ENCODE measurements at places on chromosomes 1 and 21.

DNA sequence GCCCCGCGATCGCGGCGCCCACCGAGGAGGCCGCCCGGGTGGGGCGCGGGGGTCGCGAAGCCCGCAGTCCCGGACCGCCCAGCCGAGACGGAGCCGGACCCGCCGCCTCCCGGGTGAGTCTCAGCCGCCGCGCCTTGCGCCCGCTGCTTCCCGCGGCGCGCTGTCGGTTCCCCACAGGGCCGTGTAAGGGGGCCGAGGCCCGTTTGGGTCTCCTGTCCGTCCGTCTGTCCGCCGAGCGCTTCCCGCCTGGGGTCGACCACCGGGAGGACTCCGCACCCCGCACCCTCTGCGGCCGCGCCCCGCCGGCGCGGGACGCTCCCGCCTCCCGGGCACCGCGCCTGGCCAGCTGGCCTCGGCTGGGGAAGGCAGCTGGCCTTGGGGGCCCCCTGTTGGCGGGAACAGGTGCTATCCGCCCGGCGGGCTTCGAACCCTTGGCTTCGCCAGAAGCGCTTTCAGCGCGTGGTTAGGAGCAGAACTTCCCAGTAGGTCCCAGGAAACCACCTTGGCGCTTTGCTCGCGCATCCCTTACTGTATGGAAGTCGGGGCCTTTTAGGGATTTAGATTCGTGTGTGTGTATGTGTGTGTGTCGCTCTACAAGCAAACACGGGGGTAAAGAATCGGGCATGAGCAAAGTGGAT lies 414 bp downstream of the TMEM51 start:
- peak; percentile 43 for DNase-seq

DNA sequence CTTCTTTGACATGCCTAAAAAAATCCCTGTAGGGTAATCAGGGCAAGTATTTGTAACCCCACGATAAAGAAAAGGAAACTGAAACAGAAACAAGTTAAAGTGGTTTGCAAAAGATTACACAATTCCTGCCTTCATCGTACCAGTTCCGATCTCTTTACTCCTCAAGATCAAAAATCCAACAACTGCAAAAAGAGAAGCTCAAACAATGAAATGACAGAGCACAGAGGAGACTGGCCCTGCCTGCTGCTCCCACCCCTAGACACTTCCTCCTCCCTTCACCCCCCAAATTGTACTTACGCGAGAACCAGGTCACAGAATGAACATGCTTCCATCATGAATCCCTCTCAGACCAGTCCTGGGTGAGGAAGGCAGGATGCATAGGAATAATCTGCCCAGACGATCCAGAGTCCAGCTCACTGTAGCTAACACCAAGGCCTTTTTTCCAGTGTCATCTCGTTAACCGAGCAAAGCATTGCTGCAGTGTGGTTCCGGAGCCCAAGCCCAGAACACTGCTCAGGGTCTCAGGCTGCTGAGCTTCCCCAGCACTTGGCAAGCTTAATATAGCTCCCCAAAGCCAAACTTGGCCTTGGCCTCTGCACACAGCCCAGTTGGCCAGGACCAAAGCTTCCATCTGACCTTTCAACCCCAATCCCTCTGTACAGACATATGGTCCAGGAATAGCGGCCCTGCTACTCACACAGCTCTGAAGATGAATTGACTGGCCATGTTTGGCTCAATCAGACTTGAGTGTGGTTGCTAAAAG lies 20.3 kb downstream of the RXRG start:
- DNase-seq, result no peak

DNA sequence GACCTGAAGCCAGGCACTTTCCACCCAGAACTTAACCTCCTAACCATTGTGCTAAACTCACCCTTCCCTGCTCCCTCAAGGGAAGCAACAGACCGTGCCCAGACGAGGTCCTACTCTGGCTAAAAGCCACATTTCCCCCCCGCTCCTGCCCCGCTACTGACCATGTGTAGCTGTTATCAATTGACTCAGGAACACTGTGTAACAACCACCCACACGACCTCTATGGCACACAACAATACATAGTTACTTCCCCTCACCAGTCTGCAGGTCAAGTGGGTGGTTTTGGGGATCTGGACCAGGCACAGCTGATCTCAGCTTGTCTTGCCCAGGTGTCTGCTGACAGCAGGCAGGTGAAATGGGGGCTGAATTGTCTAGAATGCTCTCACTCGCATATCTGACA lies 40.1 kb downstream of the CAMK2N1 start:
- DNase-seq, result no peak

DNA sequence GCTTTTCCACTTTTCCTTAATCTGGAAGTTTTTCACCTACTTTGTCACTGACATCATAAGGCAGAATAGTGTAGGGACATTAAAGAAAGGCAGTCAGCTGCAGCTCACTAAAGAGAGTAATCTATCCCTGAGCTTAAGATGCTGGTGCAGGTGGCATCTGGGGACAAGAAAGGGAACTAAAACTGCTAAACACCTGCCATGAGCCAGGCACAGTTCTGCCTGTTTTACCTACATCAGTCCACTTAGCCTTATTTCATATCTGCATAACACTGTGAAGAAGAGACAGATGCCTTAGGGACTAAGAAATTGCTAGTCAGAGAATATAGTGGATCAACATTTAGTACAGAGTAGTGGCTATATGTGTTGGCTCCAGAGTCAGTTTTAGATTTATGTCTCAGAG lies 88.1 kb downstream of the GPATCH2 start:
- DNase-seq, result no peak

GRCh38 chr1:169027607-169028320 lies 78.7 kb upstream of the ATP1B1 start:
- DNase-seq, result no peak

DNA sequence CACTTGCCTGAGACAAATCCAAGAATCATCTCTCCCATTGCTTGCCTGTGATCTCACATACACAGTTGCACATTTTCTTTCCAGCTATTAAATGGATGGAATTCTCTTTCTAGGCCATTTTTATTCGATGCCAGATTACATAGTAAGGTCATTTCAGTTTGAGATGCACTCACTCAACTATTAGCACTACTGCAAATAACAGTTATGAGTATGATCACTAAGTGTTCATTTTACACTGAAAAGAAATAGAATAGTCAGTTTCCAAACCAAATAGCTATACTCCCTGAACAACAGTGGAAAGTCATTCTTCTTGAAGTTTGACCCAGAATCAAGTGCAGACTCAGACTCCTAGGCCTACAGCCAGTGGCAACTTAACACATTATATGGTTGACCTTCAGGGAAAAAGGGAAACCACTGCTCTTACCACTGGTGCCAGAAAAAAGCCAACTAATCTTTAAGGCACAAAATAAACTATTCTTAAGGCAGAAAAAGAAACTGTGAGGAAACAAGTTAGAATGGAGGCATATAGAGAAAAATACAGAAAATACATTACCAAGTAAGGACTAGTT lies 31.5 kb downstream of the WNT2B start:
- no peak for DNase-seq

DNA sequence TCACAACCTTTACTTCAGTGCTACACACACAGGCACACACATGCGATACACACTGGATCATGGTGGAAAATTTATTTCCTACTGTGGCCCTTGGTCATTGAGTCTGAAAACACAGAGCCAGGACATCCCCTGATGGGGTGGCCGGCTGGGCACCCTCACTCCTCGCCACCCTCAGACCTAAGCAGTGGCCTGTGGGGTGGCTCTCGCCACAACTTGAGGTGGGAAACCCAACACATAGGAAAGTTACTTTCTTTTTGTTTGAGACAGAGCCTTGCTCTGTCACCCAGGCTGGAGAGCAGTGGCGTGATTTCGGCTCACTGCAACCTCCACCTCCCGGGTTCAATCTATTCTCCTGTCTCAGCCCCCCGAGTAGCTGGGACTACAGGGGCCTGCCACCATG lies 19.4 kb downstream of the CRYAA start:
- DNase-seq, result no peak

DNA sequence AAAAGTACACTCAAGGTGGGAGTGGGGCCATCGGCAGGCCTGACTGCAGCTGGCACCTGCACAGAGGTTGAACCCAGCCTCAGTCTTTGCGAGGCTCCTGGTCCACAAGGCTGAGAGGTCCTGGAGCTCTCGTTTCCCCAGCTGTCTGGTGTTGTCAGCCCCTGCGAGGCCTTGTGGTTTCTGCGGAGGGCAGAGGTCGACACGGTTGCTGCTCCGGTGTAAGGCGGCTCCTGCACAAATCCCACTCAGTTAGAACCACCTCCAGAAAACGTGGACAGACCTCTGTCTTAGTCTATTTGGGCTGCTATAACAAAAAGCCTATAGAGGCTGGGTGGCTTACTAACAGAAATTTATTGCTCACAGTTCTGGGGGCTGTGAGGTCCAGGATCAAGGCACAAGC lies 5.8 kb downstream of the KIAA1614 start:
- no peak for DNase-seq

DNA sequence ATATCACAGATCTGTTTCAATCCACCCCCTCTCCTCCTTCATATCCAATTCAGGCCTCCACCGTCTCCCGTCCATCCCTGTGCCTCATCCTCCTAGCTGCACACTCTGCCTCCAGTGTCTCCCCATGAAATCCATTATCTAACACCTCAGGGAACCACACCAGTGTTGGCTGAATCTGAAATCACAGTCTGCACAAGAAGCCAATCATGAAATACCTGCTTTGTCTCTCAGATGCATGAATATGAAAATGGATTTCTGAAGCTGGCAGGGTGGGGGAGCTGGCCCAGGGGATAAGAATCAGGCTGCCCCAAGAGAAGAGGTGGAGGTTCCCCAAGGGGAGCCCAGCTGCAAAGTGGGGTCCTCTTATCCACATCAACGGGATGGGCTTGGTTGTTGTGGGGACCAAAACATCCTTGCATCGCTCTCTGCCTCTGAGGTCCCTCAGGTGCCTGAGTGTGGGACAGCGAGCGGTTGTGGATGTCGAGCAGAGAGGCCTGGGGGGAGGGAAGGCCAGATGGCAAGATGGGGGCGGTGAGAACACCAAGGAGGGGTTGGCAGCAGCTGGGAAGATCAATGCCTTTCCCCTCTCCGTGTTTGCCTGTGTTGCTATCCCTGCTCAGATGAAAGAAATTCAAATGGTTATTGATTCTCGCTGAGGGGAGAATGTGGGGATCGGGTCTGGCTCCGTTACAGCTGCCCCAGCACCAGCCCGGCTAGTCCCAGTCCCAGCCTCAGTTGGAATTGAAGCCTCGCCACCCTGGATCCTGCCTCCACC lies 237.3 kb upstream of the POU3F1 start:
- DNase-seq, result no peak

DNA sequence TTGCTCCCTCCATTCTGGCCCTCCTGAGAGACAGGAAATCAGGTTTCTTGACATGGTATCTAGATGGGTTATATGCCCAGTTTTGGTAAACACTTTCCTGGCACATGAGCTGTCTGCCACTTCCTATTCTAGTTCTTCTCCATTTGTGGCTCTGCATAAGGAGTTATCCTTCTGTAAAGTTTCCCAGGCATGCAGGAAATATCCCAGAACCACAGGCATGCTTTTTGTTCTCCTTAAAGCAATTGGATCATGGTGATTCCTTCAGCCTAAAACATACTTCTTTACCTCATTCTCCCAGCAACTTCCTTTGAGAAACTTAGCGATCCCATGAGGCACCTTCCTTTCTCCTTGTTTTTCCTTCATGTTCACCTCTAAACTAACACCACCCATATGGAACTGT lies 199.8 kb downstream of the CRB1 start:
- no peak for DNase-seq

- DNase-seq, result no peak
Measured at GRCh38 chr1:9267352-9267686, 25.4 kb upstream of the SPSB1 start.

- DNase-seq, result no peak
Measured at GRCh38 chr1:17348593-17349234, 23.3 kb upstream of the PADI6 start.

DNA sequence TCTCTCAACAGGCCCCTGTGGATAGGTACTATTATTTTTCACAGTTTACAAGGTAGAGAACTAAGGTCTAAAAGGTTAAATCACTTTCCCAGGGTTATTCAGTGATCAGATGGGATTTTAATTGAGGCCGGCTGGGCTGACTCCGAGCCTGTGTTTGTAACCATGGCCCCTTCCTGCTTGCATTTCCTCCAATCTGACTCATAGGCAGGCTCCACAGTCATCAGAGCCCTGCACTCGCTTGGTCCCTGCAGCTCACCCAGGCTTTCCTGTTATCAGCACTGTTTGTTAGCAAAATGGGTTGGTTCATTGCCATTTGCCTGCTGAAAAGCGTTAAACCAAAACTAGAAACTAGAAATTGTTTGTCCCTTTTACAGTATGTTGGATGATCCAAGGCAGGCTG lies 41.4 kb upstream of the LMX1A start:
- no peak for DNase-seq

DNA sequence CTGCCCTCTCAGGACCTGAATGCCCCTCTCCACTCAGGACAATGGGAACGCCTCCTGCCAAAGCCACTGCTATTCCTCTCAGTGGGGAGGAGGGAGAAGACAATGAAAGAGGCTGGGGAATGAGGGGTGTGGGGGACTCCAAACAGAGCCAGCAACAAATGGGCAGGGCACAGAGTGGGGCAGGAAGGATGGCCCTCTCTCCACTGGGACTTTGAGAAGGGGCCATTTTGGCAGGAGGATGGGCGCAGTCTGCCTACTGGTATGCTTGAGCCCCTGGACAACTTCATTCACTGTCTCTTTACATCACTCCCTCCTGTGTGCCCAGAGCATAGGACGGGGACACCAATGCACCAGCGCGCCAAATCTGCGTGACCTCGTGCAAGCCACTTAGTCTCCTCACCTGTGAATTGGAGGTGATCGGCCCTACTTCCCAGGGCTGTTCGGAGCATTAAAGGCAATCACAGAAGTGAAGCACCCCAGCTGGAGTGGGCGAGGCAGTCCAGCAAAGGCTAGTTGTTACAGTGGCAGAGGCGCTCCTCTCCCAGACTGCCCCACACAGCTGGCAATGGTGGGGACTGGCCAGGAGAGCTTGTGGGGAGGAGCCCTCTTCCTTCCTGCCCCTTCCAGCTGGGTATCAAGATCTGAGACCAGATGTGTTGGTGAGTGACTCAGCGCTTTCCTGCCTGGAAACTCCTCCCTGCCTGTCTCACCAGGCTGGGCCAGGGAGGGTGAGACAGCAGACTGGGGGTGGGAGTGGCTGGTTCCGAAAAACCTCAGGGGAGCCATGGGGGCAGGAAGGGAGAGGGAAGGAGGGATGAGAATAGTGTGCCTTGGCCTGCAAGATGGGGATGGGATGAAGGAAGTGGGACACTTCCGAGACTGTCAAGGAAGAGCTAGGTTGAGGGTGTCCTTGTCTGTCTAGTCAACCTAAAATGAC lies 22.4 kb upstream of the SYNC start:
- DNase-seq, result no peak

GRCh38 chr1:63679076-63679475 lies 85.9 kb downstream of the PGM1 start:
- DNase-seq, result no peak

DNA sequence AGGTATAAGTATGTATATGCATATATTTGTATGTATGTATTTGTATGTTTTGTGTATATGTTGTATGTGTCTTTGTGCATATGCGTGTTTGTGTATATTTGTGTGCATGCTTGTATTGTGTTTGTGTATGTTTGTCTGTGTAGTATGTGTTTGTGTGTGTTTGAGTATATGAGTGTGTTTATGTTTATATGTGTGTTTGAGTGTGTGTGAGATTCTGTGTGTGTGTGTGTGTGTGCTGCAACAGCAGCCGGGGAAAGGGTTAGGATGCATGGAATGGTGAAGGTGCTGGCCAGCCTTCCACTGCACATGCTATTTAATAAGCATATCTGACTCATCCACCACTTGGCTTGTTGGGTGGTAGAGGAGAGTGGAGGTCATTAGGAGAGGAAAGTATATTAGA lies 46.6 kb upstream of the RAB4A start:
- DNase-seq, result no peak

Measured in stimulated activated CD8-positive, alpha-beta memory T cell treated with anti-CD3 and anti-CD28 coated beads, Interleukin-2, amount 100 ng/mL, for 48 hours (primary cell).